ENCODE measurements at places on chromosomes 13 and 19. TPM values are rescaled to one million over a fixed set of nuclear protein-coding genes. Genes with fewer than 3 reads are reported as not detected.

GRCh38 chr13:22198641-22199217 lies 527.9 kb downstream of the FGF9 start:
- no peak for DNase-seq

DNA sequence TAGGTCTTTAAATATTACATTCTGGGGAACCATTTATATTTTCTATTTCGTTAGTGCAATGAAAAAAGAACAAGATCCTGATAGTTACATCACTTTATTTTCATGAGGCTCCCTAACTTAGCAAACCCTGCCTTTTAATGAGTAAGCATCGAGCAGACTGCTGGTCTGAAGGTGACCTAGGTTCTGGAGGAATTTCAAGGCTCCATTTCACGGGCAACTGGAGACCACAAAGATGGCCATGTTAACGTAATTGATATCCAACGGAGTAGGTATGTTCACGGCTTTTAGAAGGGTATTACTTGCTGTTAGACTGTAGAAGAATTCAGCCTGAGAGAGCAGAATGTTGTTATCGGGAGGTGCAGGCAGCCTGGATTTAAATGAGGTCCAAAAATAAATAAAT lies 1597.6 kb downstream of the EFNB2 start:
- no peak for DNase-seq

DNA sequence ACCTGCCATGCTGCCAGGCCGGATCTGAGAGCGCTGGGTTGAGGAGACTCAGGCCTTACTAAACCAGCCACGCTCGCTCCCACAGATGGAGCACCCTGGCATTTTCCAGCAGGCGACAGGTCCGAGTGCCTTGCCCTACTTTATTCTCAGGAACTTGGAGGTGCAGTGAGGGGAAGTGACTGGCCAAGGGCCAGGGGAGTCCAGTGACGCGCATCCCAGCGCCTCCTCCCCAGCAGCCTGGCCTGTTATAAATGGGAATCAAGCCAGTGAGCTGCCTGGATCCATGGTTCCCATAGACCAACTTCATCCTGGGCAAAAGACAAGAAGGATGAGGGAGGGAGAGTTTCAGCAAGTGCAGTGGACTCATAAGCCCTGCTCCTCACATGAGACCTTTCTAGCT lies 35.5 kb downstream of the TMED1 start:
- DNase-seq = no peak

GRCh38 chr13:24624363-24624762 lies 55.8 kb upstream of the ATP12A start:
- DNase-seq = no peak

HIPK4 gene
- total RNA-seq = not detected

ZNF547 gene
- 1.1 TPM for total RNA-seq

Measured in T-helper 17 cell (primary cell).